ENCODE measurements at places on chromosomes 12 and 14.

- DNase-seq = no peak
These were observed 99.1 kb downstream of the FIGNL2 start for GRCh38 chr12:51749206-51749985.

DNA sequence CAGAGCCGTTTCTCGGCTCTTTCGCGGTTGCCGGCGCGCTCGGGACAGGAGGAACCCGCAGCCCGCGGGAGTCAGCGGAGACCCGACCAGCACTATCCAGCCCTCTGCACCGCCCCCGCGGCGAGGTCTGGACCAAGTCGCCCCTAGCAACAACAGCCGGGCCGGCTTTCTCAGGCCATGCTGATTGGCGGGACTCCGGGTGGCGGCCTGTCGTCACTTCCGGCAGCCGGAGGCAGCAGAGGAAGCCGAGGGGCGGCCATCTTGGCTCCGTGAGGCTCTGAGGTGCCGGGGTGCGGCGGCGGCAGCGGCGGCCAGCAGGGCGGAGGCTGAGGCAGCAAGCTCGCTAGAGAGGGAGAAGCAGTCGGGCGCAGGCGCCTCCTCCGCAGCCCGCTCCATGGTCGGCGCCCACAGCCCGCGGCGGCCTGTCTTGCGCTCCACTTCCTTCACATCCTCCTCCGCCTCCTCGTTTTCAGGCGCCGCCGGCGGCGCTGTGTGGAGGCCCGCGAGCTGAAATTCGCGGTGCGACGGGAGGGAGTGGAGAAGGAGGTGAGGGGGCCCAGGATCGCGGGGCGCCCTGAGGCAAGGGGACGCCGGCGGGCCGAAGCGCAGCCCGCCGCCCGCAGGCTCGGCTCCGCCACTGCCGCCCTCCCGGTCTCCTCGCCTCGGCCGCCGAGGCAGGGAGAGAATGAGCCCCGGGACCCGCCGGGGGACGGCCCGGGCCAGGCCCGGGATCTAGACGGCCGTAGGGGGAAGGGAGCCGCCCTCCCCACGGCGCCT is at the start of gene MARK3:
TSS of gene MARK3 (plus strand) at position 264 of the 777 bp plus-strand sequence. CDS start 615 bp downstream, outside the sequence.
- DNase-seq = peak; percentile 89

- DNase-seq = no peak
These were observed 32.6 kb downstream of the CD163L1 start for GRCh38 chr12:7411343-7411742.

DNA sequence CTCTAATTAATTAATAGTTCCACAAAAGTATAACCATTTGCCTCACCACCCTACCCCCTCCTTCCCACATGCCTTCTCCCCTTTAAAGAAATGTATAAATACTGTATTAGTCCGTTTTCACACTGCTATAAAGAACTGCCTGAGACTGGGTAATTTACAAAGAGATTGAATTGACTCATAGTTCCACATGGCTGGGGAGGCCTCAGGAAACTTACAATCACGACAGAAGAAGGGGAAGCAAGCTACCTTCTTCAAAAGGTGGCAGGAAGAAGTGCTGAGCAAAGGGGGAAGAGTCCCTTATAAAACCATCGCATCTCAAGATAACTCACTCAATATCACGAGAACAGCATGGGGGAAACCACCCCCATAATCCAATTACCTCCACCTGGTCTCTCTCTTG is 8.2 kb upstream of the RESF1 start:
- DNase-seq = no peak

- DNase-seq = no peak
These were observed 161.6 kb downstream of the DYRK2 start for GRCh38 chr12:67810166-67810565.

Measured in stimulated activated CD4-positive, alpha-beta T cell treated with anti-CD3 and anti-CD28 coated beads, Interleukin-1b, Interleukin-23, amount 100 ng/mL, for 1 hour (primary cell).